Epithelial cell of proximal tubule (primary cell): ENCODE measurements at places on chromosomes 4 and X.

- no peak for DNase-seq
Measured at GRCh38 chr4:7383266-7383665, 51.5 kb downstream of the PSAPL1 start.

GRCh38 chr4:107744532-107744931 is 24.5 kb upstream of the PAPSS1 start:
- DNase-seq, result no peak

DNA sequence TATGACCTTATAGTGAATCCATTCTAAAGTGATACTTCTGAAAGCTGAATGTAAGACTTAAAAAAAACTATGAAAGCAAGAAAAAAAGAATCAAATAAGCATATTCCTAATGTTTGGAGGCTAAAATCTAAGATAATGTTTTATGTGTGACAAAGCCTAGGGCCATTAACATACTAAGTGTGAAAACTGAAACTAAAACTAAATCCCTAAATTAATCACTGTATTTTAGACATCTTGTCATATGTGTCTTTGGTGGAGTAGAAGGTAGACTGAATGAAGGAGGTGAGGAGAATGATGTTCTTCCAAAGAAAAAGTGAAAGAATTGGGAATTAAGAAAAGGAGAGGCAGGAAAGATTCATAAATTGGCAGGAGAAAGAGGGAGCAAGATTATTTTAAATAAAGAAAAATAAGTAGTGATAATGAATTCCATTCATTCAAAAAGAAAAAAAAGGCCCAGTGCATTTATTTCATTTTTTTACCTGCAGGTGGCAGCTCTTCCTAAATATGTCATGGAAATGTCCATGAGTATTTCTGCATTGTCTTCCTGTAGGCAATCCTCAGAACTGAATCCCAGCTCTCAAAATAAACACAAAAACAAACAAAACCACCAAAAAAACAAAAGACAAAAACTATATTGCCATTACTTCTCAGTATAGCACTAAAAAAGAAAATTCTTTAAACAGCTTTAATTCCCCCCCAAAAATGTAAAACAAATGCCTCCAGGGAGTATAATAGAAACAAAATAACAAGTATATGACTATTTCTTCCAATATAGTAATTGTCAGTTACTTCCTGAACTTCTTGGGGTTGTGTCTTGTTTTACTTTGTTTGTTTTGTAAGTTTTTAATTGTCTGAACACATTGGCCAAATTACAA is 17.0 kb upstream of the AP1AR start:
- no peak for DNase-seq

DNA sequence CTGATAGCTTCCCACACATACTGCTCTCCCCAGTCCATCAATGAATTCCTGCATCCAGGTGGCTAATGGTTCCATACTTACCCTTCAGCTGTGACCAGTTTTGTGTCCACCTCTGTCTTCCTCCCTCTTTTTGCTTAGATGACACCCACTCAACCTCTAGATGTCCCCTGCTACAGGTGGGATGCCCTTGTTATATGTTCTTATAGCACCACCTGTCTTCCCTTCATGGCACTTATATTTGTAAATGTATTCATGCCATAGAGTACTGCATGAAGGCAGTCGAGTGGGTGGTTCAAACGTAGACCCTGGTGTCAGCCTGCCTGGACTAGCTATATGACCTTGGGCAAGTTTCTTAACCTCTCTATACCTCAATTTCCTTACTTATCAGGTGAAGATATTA is 6.5 kb upstream of the USP46 start:
- DNase-seq, result no peak

GRCh38 chr4:70818173-70818855 is 21.4 kb downstream of the GRSF1 start:
- no peak for DNase-seq

- no peak for DNase-seq
Measured at GRCh38 chrX:129933700-129934099, 27.7 kb downstream of the UTP14A start.

DNA sequence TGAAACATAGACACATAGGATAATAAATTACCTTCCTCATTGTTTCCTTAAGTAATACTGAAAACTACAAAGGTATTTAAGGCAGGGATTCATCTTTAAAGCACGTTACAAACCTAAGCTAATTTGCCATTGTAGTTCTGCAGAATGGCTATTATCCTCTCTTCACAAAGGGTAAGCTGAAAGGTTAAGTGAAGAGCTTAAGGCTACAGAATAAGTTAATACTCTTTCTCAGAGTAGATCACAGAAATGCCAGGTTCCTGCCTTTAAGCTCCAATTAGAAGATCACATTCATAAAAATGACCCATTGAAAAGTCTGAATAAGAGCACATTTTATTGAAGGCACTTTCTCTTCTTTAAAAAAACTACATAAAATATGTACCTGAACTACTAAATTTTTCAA is 42.1 kb upstream of the PRDM5 start:
- no peak for DNase-seq
